NCI-H460 (cell line): ENCODE measurements at places on chromosomes 7 and 10. TPM values are rescaled to one million over a fixed set of nuclear protein-coding genes. Genes with fewer than 3 reads are reported as not detected.

The CALD1 gene
- total RNA-seq = 32.6 and 39.9 TPM in 2 replicates

The R3HCC1L gene
- total RNA-seq = 8.8 and 10.9 TPM in 2 replicates

The IDI2 gene
- total RNA-seq = not detected in 2 replicates

The FRMD4A gene
- 1.9 and 4.2 TPM in 2 replicates for total RNA-seq

The CYP26C1 gene
- 0.10 and 0.23 TPM in 2 replicates for total RNA-seq

The OR2A1 gene
- total RNA-seq = not detected in 2 replicates

The STK31 gene
- total RNA-seq = 3.1 and 3.7 TPM in 2 replicates

The TSPAN14 gene
- 14.2 and 17.3 TPM in 2 replicates for total RNA-seq

The ELAPOR2 gene
- total RNA-seq = 0.59 and 2.4 TPM in 2 replicates

The AKR1C2 gene
- total RNA-seq = 727 and 823 TPM in 2 replicates

The XRCC2 gene
- 9.4 and 12.3 TPM in 2 replicates for total RNA-seq

The ELN gene
- total RNA-seq = not detected in 2 replicates

The ALOX5 gene
- not detected in 2 replicates for total RNA-seq

DNA sequence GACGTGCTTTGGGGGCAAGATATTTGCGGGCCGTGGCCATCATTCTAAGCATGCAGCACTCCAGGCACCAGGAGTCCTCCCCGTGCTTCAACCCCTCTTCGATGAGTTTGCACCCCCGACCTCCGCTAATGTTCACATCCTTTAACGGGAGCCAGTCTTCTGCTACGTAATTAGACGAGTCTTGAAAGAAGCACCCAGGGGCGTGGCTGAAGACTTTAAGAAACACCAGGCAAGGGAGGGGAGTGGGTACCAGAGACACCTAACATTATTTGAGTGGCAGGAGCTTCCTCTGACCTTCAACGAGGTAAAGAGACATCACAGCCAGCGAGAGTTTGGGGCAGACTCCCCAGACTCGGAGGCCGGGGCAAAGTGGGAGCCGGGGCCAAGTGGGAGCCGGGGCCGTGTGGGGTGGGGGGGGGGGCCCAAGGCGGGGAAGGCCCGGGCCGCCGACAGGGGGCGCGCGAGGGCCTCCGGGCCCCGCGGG lies 31.1 kb upstream of the TOMM7 start:
- no peak for DNase-seq

- DNase-seq = no peak
Observed at GRCh38 chr10:29949411-29950011, 109.9 kb downstream of the JCAD start.

- no peak for DNase-seq
Observed at GRCh38 chr10:129961157-129961701, 2.8 kb downstream of the EBF3 start.

DNA sequence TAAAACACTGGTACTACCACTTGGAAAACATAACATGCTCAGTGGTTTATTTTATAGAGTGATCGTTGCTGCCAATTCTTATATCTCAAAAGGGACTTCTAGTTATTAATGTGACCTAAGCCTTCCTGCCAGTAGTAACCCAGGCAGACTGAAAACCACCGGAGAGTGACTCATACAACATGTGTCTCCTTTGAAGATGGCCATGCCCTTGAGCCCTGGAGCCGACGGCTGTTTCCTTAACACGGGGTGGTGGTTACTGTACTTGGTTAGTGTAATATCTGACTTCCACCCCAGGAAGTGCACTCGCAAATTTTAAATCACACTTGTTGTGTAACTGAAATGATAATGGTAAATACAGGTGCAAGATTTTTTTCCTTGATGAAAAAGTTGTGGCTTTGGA lies 30.5 kb downstream of the JAKMIP3 start:
- DNase-seq = peak; percentile 18

DNA sequence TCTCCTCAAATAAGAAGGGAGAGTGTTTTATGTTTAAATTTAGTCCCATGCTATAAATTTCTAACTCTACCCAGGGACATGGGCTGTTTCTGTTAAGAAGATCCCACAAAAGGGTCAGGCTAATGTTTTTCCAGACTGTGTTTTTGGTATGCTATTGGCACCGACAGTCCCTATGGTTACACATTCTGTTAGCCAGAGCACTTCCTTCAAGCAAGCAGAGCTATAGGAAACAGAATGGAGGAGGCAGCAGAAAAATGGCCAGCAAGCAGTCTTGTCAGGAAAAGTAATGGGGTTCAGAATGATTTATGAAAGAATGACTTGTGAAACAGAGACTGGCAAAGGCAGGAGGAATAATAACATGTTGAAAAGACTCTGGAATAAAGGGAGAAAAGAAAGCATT lies 44.8 kb upstream of the PHYHIPL start:
- DNase-seq = no peak

- no peak for DNase-seq
Observed at GRCh38 chr10:30285970-30286369, 63.1 kb downstream of the MTPAP start.

- no peak for DNase-seq
Observed at GRCh38 chr10:116634126-116634975, 13.6 kb downstream of the PNLIPRP2 start.

GRCh38 chr10:93190372-93190771 lies 116.7 kb downstream of the CYP26A1 start:
- no peak for DNase-seq

DNA sequence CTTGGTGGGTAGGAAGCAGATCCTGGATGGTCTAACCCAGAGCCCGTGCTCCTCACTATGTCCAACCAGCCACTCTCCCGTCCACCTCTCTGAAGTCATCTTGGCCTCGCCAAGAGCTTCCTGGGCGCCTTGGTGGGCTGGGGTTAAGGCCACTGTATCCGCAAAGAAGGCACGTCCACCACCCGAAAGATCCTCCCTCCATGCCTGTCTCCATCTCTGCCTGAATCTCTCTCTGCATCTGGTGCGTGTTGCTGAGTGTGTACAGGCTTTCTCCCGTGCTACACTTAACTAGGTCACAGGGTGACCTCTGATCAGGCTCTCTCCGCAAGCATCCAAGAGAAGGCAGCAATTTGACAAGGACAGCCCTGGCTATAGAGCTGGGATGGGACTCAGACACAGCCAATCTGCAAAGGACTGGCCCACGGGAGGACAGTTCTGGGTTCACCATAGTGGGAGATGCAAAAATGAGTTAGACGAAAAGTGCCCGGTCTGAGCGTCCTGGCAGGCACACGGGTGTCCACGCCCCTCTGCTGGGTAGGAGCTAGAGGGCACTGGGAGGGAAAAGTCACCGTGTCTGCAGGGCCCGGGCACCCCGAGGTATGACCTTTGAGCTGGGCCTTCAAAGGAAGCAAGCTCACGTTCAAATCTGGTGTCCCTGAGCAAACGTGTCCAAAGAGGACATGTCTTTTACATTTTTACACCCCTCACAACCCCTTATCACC lies 9.4 kb upstream of the RFC2 start:
- DNase-seq = no peak

GRCh38 chr10:51983481-51983880 lies 284.1 kb upstream of the CSTF2T start:
- DNase-seq = no peak

DNA sequence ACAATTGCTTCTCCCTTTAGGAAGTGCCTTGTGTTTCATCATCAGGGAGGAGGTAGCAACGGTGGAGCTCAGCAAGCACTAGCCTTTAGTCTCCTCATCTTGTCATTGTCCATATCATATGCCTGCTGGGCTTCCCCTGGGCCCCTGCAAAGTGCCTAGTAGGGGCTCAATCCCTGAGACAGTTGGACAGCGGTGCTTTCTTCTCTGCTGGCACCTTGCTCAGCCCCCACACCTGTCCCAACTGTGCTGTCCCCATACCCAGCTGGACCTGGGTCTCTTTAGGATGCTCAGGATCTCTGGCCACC lies 5.5 kb downstream of the SMARCD3 start:
- DNase-seq = no peak
